ENCODE measurements at places on chromosomes 4 and X.

GRCh38 chr4:1783015-1783414 is 10.1 kb upstream of the FGFR3 start:
- DNase-seq: no peak

DNA sequence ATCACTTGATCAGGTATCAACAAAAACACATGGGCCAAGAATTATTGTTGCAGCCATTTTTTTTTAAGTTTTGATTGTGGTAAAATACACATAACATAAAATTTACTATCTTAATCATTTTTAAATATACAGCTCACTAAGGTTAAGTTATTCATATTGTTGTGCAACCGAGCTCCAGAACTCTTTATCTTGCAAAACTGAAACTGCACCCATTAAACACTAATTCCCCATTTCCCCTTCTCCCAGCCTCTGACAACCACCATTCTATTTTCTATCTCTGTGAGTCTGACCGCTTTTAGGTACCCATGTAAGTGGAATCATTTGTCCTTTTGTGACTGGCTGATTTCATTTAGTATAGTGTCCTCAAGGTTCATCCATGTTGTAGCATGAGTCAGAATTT is 126.2 kb upstream of the NDP start:
- no peak for DNase-seq

- DNase-seq: no peak
These were observed 18.8 kb downstream of the IL3RA start for GRCh38 chrX:1355131-1356046.

- no peak for DNase-seq
These were observed 102.8 kb downstream of the TTC29 start for GRCh38 chr4:146842876-146843275.

- DNase-seq: no peak
These were observed 7.7 kb downstream of the HPGDS start for GRCh38 chr4:94334962-94335361.
